ENCODE measurements at places on chromosomes 7 and 10.

GRCh38 chr10:21961847-21962246, 41.7 kb downstream of the DNAJC1 start:
- DNase-seq, result no peak

GRCh38 chr7:38179776-38180226, 1.8 kb downstream of the STARD3NL start:
- no peak for DNase-seq

GRCh38 chr7:5303591-5304505, 21.1 kb downstream of the SLC29A4 start:
- DNase-seq, result no peak

- peak; percentile 47 for DNase-seq
Observed at GRCh38 chr10:29691564-29692072, 56.8 kb upstream of the SVIL start.

DNA sequence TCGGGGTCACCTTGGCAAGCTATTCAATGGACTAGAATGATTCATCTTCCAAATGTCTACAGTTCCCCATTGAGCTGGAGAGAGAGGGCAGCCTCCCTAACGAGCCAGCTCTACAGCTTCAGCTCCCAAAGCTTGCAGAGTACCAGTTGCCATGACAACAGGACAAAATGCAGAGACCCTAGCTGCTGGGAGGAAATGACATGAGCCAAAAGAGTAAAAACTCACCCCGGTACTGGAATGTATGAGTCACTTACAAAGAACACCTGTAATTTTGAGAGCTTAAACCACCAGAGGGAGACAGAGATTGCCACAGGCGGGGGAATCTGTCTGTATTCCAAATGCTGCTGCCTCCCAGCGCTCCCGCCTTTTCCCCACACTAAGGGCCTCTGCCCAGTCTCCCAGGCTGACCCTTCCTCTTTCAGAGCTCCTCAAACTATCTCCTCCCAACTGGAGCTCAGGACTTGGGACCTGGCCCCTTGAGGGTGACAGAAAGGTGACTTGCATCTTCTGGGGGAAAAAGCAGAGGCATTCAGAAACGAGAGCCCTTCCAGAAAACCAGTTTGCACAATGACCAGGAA, 95.5 kb downstream of the CUL2 start:
- DNase-seq, result peak; percentile 86

DNA sequence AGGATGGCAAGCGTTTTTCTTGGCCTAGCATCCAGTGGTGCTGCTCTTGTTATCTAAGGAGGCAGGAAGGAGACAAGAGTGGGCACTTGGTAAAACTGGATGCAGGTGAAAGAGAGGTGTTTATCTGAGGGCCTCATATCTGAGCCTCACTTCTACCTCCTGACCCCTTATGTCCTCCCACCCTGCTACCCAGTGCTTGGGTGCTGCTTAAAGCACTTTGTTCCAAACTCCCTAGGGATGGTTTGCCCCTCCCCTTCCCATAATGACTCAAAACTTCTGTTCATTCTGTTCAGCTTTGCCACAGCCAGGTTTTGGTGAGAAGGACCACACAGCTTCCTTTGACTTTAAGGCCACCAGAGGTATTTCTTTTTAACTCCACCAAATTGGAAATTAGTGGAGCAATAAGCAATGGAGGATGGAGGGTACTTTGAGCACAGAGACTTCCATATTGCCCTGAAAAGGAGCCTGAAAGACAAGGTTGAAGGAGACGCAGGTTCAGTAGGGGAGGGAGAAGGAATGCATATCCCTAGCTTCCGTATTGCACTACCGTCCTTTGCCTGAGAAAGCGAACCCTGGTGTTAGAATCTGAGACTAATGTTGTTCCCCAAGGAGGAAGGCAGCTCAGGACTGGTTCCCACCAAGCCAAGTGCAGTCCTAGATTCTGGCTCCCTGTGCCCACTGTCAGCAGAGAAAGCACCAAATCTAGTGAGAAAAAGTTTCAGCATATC, 30.1 kb downstream of the ENTPD1 start:
- no peak for DNase-seq

- no peak for DNase-seq
Observed at GRCh38 chr10:71234004-71234894, 21.9 kb downstream of the UNC5B start.

GRCh38 chr7:151157645-151158329, 9.7 kb downstream of the GBX1 start:
- no peak for DNase-seq

- DNase-seq, result no peak
Observed at GRCh38 chr7:159370-160270, 32.8 kb upstream of the FAM20C start.

- DNase-seq, result peak; percentile 35
Observed at GRCh38 chr7:133513608-133514007, 260.7 kb downstream of the EXOC4 start.
